Activated T-helper 9 cell treated with anti-CD3 and anti-CD28 coated beads, Interleukin-2, amount 50 U/mL, for 16 hours (primary cell): ENCODE measurements at places on chromosomes 3 and 15.
A peak's percentile ranks its signal among the peaks of the same experiment; 100 is the strongest.

GRCh38 chr15:35880896-35881295 lies 334.9 kb upstream of the DPH6 start:
- no peak for DNase-seq

- no peak for DNase-seq
Observed at GRCh38 chr3:87390821-87391220, 114.4 kb upstream of the POU1F1 start.

GRCh38 chr3:64440498-64440897 lies 215.2 kb upstream of the PRICKLE2 start:
- DNase-seq = no peak

DNA sequence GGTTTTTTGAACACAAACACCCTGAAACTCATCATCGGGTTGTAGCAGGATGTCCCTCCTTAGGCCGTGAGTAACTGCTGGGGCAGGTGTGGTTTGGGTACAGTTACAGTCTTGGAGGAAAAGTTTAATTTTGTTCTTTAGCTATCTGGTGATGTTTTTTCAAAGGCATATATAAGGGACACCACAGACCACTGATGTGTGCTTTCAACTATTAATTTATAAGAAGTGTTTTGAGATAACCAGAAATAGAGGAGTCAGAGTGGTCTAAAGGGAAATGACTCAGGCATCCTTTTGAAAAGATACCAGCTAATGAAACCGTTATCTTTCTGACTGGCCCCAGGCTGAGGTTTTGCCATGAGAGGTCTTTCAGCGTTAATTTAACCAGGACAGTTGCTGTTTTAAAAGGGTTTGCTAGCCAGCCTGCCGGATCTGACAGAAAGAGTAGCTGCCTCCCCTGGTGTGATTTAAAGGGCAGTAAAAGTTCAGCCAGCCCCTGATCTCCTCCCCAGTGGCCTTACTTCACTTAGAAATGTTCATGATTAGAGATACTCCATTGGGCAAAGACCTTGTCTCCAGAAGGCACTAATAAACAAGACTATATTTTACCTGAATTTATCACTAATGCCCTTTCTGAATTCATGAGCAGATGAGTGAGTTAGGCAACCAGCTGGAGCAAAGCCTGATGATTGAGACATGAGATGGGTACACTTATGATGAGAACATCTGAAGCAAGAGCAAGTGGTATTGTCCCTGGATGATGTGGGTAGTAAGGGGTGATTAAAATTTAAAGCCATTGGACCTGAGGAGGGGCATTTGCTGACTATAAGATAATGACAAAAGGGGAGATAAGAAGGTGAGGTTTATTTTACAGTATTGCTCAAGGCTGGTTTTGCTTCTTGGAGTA lies 482.5 kb upstream of the TBL1XR1 start:
- no peak for DNase-seq

- no peak for DNase-seq
Observed at GRCh38 chr3:52683611-52684010, 2.1 kb downstream of the PBRM1 start.

- no peak for DNase-seq
Observed at GRCh38 chr3:128193168-128193567, 39.9 kb downstream of the EEFSEC start.

DNA sequence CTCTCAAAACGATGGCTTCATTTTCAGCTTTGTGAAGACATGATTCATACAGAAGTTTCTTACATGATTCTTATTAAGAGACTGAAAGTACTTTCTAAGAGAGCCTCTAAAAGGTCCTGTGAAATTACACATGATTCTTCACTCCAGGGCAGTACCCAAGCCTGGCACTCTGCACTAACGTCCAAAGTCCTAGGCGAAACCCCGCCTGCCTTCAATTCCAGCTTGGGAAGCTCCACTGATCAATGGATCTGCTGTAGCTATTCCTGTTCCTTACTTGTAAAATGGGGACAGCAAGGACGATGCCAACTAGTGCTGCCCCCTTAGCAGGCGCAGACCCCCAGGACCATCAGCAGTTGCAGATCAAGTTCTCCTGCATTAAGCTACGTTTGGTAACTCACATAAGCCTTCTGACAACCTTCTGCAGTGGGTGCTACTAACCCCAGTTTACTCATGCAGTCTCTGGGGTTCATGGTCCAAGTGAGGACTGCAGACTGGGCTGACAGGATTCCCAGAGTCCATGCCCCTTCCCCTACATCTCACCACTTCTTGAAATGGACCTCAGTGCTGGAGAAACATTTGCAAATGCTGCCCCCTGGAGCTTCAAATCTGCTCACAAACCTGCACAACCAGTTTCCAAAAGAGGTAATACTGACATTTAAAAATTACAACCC lies 10.6 kb downstream of the CHCHD4 start:
- no peak for DNase-seq

DNA sequence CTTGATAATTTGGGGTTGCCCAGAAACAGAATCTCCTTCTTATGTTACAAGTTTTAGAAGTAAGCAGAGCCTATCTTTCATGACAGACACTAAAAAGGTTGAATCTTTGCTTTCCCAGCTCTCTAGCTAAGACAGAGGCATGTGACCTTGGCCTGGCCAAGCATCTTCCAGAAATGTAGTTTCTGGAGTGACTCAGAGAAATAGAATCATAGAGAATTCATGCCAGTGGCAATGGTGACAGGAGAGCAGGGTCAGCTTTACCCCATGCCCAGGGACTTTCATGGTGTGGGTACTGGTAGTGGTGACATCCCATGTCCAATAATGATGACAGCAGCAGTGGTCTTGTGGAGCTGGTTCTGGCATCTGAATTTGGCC lies 4.0 kb upstream of the PARP6 start:
- no peak for DNase-seq

DNA sequence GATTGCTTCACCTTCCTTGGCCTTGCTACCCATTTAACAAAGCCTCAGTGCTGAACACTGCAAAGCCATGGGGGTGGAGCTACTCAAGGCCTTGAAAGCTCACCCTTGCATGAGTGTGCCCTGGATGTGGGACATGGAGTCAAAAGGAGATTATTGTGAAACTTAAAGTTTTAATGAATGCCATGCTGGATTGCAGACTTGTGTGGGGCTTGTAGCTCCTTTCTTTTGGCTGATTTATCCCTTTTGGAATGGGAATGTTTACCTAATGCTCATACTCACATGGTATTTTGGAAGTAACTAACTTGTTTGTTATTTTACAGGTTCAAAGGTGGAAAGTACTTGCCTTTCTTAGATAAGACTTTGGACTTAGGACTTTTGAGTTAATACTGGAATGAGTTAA lies 538.5 kb upstream of the NECTIN3 start:
- DNase-seq = no peak

GRCh38 chr3:79139395-79140068 lies 628.3 kb downstream of the ROBO1 start:
- no peak for DNase-seq

- no peak for DNase-seq
Observed at GRCh38 chr3:109336291-109336861, 970 bp downstream of the DPPA4 start.

GRCh38 chr15:70504988-70505387 lies 258.4 kb downstream of the UACA start:
- DNase-seq = no peak

DNA sequence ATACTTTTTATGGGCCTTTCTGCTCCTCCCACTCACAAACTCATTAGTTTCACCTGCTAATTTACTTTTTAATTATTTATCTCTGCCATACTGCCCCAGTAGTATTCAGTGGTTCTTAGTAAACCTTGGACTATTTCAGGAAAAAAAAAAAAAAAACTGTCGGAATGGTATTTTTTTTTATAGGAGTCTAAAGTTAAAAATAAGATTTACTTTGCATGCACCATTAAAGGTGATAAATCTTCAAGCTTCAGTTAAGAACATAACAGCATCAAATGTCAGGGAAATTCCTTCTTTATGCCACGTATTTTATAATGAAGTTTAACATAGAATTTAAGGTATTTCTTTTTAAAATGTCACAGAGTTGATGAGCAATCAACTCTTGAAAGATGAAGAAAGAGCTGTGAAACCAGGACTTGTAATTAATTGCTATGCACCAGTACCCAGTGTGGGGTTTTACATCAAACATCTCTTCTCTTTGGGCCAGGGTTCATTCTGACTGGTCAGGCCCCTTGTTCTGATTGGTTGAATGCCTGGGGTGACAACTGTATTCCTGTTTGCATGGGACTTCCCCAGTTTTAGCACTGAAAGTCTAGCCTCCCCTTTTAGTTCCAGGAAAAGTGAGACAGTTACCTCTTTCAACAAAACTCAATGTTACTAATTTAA lies 40.3 kb upstream of the PTPRG start:
- DNase-seq = no peak

- DNase-seq = no peak
Observed at GRCh38 chr3:105907777-105908176, 39.0 kb upstream of the CBLB start.

- no peak for DNase-seq
Observed at GRCh38 chr3:179418610-179419009, 32.7 kb downstream of the GNB4 start.

DNA sequence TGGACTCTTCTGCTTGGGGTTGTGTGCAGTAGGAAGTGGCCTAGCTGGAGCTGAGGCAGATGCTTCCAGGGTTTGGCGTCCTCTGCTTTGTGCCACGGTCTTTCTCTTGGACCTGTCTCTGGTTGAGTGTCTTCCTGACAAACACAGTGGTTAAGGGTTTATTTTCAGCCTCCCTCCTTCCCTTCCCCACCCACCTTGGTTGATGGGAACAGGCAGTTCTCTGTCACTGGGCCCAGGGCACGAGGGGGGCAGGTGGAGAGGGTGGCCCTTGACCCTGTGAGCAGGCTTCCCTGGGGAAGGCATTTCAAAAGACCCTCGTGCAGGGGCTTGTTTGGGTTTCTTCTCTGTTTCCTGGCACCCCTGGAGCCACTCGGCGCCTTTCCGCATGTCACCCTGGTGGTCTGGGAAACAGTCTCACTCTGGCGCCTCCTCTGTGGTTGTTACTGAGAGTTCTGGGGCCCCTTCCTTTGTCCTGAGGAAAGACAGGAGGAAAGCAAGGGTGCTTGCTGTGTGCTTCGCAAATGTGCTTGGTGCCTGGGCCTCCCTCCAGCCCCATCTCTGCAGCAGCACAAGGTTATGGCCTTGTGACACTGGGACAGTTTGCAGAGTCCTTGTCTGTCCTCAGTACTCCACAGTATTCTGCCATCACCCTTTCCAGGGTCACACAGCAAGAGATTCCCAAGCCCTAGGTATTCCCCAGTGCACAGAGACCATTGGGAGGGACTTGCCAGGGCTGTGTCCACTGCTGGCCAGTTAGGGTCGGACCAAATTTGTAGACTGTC lies 10.3 kb upstream of the STAB1 start:
- no peak for DNase-seq

- no peak for DNase-seq
Observed at GRCh38 chr3:94118390-94118789, 55.5 kb downstream of the NSUN3 start.

GRCh38 chr3:86774082-86774691 lies 216.8 kb downstream of the VGLL3 start:
- DNase-seq = no peak

DNA sequence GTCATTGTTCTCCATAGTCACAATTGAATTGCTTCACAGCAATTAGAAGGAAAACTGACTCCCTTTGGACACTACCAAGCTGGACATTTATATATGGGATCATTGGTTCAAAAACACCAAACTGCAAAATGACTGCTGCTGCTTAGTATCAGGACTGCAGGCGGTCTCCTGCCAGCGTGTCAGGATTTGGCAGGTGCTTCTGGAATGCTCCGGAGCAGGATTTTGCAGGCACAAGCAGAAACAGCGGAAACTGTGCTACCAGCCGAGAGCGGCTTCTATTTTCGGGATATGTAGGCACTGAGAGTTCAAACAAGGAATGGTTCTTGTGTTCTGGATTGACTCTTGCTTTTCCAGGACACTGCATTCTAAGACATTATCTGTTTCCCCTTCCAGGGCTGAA lies 95.5 kb downstream of the SSR3 start:
- no peak for DNase-seq

DNA sequence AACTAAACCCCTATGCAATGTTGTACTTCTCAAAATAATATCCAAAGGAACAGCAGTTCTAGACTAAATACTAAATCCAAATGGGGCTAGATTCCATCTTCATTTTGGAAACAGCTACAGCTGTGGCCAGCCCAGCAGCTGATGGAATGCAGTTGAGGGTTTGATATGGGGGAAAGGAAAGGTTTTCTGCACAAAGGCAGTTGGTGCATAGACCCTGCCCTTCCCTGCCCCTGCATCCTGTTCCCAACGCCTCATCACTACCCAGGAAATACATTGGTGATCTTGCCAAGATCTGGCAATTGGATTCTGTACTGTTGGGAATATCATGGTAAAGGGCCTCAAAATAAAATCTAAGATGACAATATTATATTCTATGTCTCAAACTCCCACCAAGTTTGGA lies 43.9 kb downstream of the DTWD1 start:
- no peak for DNase-seq

GRCh38 chr3:31343075-31343474 lies 189.7 kb upstream of the STT3B start:
- DNase-seq = no peak

DNA sequence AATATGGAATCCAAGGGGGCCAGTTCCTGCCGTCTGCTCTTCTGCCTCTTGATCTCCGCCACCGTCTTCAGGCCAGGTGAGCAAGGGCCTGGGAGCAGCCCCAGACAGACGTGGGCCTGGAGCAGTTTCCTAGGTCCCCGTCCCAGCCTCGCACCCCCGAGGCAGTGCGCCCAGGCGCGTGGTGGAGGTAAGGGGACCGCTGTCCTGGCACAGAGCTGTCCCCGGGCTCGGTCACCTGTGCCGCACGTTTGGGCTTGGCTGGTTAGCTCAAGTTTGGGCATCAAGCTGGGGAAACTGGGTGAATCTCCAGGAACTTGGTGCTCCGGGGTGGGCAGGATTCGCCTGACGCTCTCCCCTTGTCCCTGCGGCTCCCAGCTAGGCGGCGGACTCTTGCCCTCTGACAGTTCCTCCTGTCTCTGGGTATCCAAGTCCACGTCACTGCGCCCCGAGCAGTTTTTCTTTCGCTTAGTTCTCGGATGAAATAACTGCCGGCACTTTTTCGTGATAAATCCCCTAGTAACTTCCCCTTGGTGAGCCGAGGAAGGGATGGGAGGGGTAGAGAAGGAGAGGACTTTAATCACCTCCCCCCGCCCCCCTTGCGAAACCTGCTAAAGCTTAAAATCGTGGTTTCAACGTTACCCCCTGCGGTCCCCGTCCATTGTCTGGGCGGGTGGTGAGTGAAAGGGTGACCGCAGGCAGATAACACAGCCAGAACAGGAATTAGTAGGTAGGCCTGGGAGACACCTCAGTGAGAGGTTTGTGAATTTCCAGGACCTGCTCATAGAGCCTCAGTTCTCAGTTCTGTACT lies 901 bp downstream of the ALCAM start:
- DNase-seq = peak; percentile 66
